A172 (cell line): ENCODE measurements at places on chromosomes 2 and 18. TPM values are rescaled to one million over a fixed set of nuclear protein-coding genes. Genes with fewer than 3 reads are reported as not detected.

The ANKRD62 gene
- total RNA-seq = not detected in 2 replicates

The HOXD4 gene
- total RNA-seq = 0.77 and 3.9 TPM in 2 replicates

The SLC9A4 gene
- total RNA-seq = 0.31 and 0.84 TPM in 2 replicates

The KCNF1 gene
- total RNA-seq = 0.14 and 0.71 TPM in 2 replicates

The IL1F10 gene
- total RNA-seq = not detected in 2 replicates

The TRABD2A gene
- 10.6 and 12.6 TPM in 2 replicates for total RNA-seq

The DAW1 gene
- 1.7 and 2.0 TPM in 2 replicates for total RNA-seq

The CTNNA2 gene
- total RNA-seq = 0.31 and 0.41 TPM in 2 replicates

The ANKRD30BL gene
- not detected in 2 replicates for total RNA-seq

The DSG1 gene
- not detected in 2 replicates for total RNA-seq

The TRAF3IP1 gene
- 14.0 and 17.9 TPM in 2 replicates for total RNA-seq

The RAPGEF4 gene
- total RNA-seq = 0.62 TPM in 1 of 2 replicates, not detected in the other

The MRPL44 gene
- total RNA-seq = 63.1 and 69.4 TPM in 2 replicates

The TGFBRAP1 gene
- 34.0 and 37.7 TPM in 2 replicates for total RNA-seq

The THSD7B gene
- total RNA-seq = 0.02 TPM in 1 of 2 replicates, not detected in the other

The ECEL1 gene
- total RNA-seq = not detected in 2 replicates

The KCNIP3 gene
- total RNA-seq = 3.8 and 7.3 TPM in 2 replicates

The FEV gene
- not detected in 2 replicates for total RNA-seq

The AMER3 gene
- total RNA-seq = not detected in 2 replicates

The TFCP2L1 gene
- 0.26 and 0.34 TPM in 2 replicates for total RNA-seq

The FAM110C gene
- not detected in 2 replicates for total RNA-seq

The SLC5A7 gene
- not detected in 2 replicates for total RNA-seq

The NRP2 gene
- 5.4 and 10.2 TPM in 2 replicates for total RNA-seq

The SKOR2 gene
- total RNA-seq = not detected in 2 replicates

The SKA1 gene
- total RNA-seq = 21.8 and 35.1 TPM in 2 replicates

The MDH1 gene
- 418 and 440 TPM in 2 replicates for total RNA-seq

The FECH gene
- total RNA-seq = 25.9 and 38.3 TPM in 2 replicates
